ENCODE measurements at places on chromosomes 12 and 14.

DNA sequence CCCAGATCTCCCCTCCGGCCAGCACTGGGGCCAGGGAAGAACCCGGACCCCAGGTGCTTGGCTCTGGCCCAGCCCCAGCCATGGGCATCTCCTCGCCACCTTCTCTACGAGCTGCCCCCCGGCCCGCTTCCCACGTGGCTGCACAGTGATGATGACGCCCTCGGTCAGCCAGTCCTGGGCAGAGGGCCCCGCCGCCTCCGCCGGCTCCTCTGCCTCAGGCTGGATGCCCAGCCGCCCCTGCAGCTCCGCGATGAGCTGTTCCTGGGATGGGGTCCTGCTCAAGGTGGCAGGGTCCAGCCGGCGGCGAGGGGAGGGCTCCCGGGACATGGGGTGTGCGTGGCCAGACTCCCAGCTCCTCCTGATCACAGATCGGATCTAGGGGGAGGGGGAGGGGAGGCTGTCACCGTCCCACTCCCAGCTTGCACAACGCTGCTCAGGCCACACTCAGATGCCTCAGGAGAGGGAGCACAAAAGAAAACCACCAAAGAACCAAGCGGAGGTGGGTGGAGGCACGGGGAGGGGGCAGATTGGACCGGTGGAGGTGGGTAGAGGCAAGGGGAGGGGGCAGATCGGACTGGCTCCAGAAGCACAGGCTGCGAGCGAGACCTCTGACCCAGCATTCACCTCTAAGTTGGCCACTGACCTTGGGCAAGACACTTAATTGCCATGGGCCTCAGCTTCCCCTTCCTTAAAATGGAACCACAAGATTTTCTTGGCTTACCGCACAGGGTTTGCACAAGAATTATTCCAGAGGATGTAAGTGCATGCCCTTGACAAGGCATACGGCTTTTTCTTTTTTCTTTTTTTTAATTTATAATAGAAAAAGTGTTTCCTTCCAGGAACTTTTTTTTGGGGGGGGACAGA lies 16.1 kb upstream of the RPLP0 start:
- no peak for DNase-seq
- no peak overlapping the region for H3K4me3 ChIP-seq
- H3K27me3 ChIP-seq = no peaks in the 10 kb centered on the region
- H3K27ac ChIP-seq = no peak overlapping the region
- H3K4me1 ChIP-seq = peaks cover 9% of the 10 kb centered on the region

- no peaks in the 10 kb centered on the region for H3K4me1 ChIP-seq
- no peak overlapping the region for H3K4me3 ChIP-seq
- peaks cover 20% of the 10 kb centered on the region for H3K27me3 ChIP-seq
- H3K36me3 ChIP-seq = no peaks in the 10 kb centered on the region
- no peak for DNase-seq
Measured at GRCh38 chr12:124242529-124243065, 52.3 kb upstream of the RFLNA start.

DNA sequence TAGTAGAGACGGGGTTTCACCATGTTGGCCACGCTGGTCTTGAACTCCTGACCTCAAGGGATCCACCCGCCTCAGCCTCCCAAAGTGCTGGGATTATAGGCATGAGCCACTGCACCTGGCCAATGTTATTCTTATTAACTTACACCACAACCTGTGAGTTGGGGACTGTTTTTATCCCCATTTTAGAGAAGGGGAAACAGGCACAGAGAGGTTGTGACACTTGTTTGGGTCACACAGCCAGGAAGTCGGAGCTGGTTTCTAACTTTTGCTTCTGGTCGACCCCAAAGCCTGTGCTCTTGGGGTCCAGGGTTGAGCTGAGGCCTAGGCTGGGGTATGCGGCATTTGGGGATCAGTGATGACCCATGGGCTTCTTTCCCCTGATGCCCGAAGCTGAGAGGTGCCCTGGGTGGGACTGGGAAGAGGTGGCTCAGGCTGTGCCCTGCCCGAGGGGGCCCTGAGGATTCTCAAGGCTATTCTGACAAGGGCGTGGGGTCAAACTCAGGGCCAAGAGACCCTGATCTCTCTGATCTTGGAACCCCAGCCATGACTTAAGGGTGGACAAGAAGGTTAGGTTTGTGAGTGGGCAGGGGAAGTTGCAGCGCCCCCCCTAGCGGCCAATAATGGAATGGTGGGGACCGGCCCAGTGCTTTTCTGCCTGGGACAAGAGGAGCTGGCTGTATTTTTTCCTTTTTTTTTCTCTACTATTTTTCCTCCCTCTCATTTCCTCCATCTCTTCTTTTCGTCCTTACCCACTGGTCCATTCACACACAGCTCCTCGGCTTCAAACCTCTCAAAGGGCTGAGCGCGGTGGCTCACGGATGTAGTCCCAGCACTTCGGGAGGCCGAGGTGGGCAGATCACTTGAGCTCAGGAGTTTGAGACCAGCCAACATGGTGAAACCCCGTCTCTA lies 3.0 kb downstream of the SDSL start:
- no peaks in the 10 kb centered on the region for H3K27me3 ChIP-seq
- H3K4me1 ChIP-seq = peaks cover 17% of the 10 kb centered on the region
- no peak overlapping the region for H3K4me3 ChIP-seq

DNA sequence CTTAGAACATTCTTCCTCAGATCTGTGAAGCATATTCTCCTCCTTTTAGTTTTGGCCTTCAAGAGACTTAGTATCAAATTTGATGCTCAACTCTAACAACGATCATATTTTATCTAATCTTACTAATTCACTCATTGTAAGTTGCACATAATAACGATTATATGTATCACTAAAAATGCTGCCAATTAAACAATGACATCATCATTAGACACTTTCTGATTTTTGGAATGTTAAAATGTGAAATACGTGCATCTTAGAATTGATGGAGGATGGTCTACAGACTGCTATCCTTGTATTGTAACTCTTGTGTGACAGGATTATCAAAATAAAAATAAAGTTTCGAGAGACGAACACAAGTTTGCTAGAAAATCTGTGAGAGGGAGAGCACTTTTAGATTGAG lies 311.0 kb downstream of the NELL2 start:
- no peak for DNase-seq
- H3K4me1 ChIP-seq = no peaks in the 10 kb centered on the region
- no peak overlapping the region for H3K4me3 ChIP-seq
- no peaks in the 10 kb centered on the region for H3K36me3 ChIP-seq
- no peak overlapping the region for H3K27ac ChIP-seq

GRCh38 chr12:77152623-77153193 lies 87.3 kb upstream of the E2F7 start:
- no peak overlapping the region for H3K27ac ChIP-seq
- H3K36me3 ChIP-seq = no peaks in the 10 kb centered on the region
- H3K4me3 ChIP-seq = no peak overlapping the region
- no peaks in the 10 kb centered on the region for H3K4me1 ChIP-seq
- DNase-seq = no peak

- DNase-seq = no peak
- H3K4me3 ChIP-seq = no peak overlapping the region
- H3K27me3 ChIP-seq = peaks cover 9% of the 10 kb centered on the region
- H3K27ac ChIP-seq = no peak overlapping the region
Measured at GRCh38 chr14:33057585-33057984, 118.9 kb downstream of the NPAS3 start.

DNA sequence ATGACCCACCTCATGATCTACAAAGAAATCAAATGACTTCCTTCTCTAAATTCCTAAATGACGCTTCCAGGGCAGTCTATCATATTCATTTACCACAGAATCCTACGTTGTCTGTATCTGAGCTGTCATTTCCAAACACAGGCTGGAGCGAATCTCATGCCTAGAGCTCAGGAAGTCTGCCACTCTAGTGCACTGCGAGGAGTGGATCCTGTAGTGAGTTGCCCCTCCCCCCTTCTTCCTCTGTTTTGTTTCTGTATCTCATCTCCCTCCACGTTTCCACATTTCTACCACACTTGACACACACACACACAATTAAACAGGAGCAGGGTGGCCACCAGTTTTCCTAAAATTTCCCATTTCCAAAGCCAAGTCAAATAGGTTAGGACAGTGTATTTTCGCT lies 415.4 kb upstream of the PRICKLE1 start:
- no peaks in the 10 kb centered on the region for H3K36me3 ChIP-seq
- no peak overlapping the region for H3K27ac ChIP-seq
- peaks cover 12% of the 10 kb centered on the region for H3K27me3 ChIP-seq
- DNase-seq = no peak
- peaks cover 6% of the 10 kb centered on the region for H3K4me1 ChIP-seq
- H3K4me3 ChIP-seq = no peak overlapping the region

- H3K4me1 ChIP-seq = no peaks in the 10 kb centered on the region
- H3K27me3 ChIP-seq = no peaks in the 10 kb centered on the region
- H3K27ac ChIP-seq = no peak overlapping the region
- H3K4me3 ChIP-seq = no peak overlapping the region
- H3K36me3 ChIP-seq = peaks cover 26% of the 10 kb centered on the region
Measured at GRCh38 chr12:42180990-42181596, 36.4 kb upstream of the GXYLT1 start.

GRCh38 chr12:127685491-127685890 lies 581.5 kb upstream of the TMEM132C start:
- no peaks in the 10 kb centered on the region for H3K36me3 ChIP-seq
- no peak overlapping the region for H3K27ac ChIP-seq
- H3K4me1 ChIP-seq = peaks cover 5% of the 10 kb centered on the region
- H3K27me3 ChIP-seq = peaks cover 8% of the 10 kb centered on the region

- no peaks in the 10 kb centered on the region for H3K36me3 ChIP-seq
- H3K27ac ChIP-seq = no peak overlapping the region
- H3K27me3 ChIP-seq = no peaks in the 10 kb centered on the region
- peaks cover 8% of the 10 kb centered on the region for H3K4me1 ChIP-seq
- DNase-seq = no peak
Measured at GRCh38 chr12:25347716-25348592, 97.2 kb upstream of the KRAS start.

GRCh38 chr14:21054768-21055145 lies 2.9 kb upstream of the RNASE8 start:
- H3K4me3 ChIP-seq = no peak overlapping the region
- no peak overlapping the region for H3K27ac ChIP-seq
- peaks cover 3% of the 10 kb centered on the region for H3K4me1 ChIP-seq

DNA sequence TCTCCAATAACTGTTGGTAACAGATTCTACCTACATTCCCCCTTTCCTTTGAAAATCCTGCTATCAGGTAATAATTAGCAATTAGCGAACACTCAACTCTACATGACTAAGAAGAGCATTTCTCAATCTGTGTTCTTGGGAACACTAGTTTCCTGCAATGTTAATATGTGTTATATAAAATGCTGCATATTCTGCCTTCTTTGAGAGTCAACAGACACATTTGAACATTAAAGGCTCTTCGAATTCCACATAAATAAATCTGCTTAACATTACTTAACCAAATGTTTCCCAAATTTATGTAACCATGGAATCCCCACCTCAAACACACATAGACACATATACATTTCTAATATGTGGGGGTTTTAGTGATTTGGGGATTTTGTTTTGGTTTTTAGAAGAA lies 41.2 kb upstream of the G2E3 start:
- H3K4me3 ChIP-seq = no peak overlapping the region
- no peaks in the 10 kb centered on the region for H3K36me3 ChIP-seq
- DNase-seq = no peak
- H3K4me1 ChIP-seq = no peaks in the 10 kb centered on the region

GRCh38 chr12:139585-139984 lies 73.0 kb downstream of the IQSEC3 start:
- H3K4me1 ChIP-seq = peaks cover 2% of the 10 kb centered on the region
- H3K27ac ChIP-seq = no peak overlapping the region
- H3K27me3 ChIP-seq = peaks cover 48% of the 10 kb centered on the region
- H3K36me3 ChIP-seq = no peaks in the 10 kb centered on the region
- H3K4me3 ChIP-seq = no peak overlapping the region

DNA sequence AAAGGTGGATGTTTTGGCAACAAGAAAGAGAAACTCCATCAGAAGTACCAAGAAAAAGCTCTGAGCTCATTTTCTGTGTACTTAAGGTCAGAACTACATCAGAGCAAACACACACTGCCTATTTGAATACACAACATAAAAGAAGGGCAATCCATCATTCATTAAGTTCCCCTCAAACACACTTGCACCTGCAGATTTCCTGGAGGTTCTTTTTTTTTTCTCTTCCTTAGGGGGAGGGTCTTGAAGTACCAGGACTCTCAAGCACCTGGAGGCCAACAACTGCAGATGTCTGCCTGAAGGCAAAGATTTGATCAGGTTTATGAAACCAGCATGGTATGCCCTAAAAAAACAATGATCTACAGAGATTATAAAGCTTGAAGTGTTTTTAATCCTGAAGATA lies 26.1 kb upstream of the PTHLH start:
- H3K4me1 ChIP-seq = no peaks in the 10 kb centered on the region
- no peaks in the 10 kb centered on the region for H3K36me3 ChIP-seq
- H3K27ac ChIP-seq = no peak overlapping the region
- H3K4me3 ChIP-seq = no peak overlapping the region
- peaks cover 14% of the 10 kb centered on the region for H3K27me3 ChIP-seq

- DNase-seq = no peak
- H3K36me3 ChIP-seq = no peaks in the 10 kb centered on the region
- H3K27me3 ChIP-seq = no peaks in the 10 kb centered on the region
- no peak overlapping the region for H3K27ac ChIP-seq
- no peak overlapping the region for H3K4me3 ChIP-seq
Measured at GRCh38 chr14:24605435-24606190, 3.9 kb downstream of the GZMH start.

GRCh38 chr12:127830730-127831129 lies 436.2 kb upstream of the TMEM132C start:
- H3K4me1 ChIP-seq = no peaks in the 10 kb centered on the region
- H3K27ac ChIP-seq = no peak overlapping the region
- H3K27me3 ChIP-seq = peaks cover 4% of the 10 kb centered on the region
- H3K4me3 ChIP-seq = no peak overlapping the region
- DNase-seq = no peak

- peaks cover 3% of the 10 kb centered on the region for H3K36me3 ChIP-seq
- peak overlapping the region; percentile 66 for H3K27ac ChIP-seq
- H3K4me1 ChIP-seq = peaks cover 15% of the 10 kb centered on the region
- no peak for DNase-seq
Measured at GRCh38 chr14:22994762-22995275, 12.5 kb upstream of the AJUBA start.

DNA sequence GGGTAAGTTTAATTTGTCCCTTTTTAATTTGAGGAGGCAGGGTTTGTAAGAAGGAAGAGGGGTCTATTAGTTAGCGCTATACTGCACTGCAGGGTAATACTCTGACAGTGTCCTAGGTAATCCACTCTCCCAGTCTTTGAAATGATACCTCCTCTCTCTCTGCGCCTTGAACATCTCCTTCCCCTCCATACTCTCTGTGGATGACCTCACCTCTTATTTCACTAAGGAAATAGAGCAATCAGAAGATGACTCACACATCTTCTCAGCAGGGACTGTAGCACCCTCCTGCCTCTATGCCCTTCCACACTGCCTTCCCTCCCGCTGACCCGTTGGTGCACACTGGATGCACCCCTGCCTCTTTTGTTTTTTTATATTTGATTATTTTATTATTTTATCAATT lies 94.2 kb downstream of the GRIP1 start:
- peaks cover 3% of the 10 kb centered on the region for H3K27me3 ChIP-seq
- no peaks in the 10 kb centered on the region for H3K36me3 ChIP-seq
- DNase-seq = no peak
- peaks cover 9% of the 10 kb centered on the region for H3K4me1 ChIP-seq
- H3K27ac ChIP-seq = no peak overlapping the region
